ENCODE measurements at places on chromosomes 3 and 15. TPM values are rescaled to one million over a fixed set of nuclear protein-coding genes. Genes with fewer than 3 reads are reported as not detected.

CKMT1B gene
- total RNA-seq = 0.83 TPM

TMEM266 gene
- not detected for total RNA-seq

CSK gene
- 14.8 TPM for total RNA-seq

DNA sequence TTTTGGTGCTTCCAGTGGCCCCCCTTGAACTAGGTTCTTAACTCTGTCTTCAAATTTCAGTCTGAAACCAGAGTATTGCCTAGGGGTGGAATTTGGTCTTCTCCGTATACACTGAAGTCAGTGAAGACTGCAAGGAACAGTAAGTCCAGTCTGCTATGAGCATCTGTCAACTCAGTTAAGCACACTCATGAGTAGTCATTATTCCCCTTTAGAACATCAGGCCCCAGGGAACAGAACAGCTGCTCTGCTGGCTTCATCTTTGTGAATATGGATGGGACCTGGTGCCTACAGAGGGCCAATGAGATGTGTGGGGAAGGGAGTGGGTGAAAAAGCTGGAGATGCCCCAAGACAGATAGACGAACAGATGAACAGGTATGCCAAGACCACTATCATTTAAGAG lies 85.2 kb upstream of the PRR23C start:
- no peaks in the 10 kb centered on the region for H3K36me3 ChIP-seq
- DNase-seq = no peak

DNA sequence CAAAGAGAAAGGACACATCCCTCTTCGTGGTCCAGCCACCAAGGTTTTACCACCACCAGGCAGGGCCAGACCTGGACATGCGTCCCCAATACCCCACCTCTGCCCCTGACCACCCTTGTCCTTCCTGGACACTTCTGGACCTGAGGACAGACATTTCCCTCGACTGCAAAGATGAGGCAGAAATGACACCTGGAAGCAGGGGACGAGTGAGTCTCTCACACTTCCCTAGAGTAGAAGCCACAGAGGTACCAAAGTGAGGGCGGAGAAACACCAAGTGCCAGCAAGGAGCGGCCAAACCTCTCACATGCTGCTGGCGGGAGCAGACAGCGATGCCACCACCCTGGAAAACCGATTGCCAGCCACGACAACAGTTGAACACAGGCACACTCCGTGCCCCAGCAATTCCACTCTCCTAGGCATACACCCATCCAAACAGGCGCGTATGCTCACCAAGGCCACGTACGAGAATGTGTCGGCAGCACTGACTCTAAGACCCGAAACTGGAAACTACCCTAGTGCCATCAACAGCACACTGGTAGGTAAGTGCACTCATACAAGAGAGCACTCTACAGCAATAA lies 207.0 kb upstream of the NSMCE3 start:
- H3K27me3 ChIP-seq = no peaks in the 10 kb centered on the region
- no peak for DNase-seq
- H3K27ac ChIP-seq = no peak overlapping the region

DNA sequence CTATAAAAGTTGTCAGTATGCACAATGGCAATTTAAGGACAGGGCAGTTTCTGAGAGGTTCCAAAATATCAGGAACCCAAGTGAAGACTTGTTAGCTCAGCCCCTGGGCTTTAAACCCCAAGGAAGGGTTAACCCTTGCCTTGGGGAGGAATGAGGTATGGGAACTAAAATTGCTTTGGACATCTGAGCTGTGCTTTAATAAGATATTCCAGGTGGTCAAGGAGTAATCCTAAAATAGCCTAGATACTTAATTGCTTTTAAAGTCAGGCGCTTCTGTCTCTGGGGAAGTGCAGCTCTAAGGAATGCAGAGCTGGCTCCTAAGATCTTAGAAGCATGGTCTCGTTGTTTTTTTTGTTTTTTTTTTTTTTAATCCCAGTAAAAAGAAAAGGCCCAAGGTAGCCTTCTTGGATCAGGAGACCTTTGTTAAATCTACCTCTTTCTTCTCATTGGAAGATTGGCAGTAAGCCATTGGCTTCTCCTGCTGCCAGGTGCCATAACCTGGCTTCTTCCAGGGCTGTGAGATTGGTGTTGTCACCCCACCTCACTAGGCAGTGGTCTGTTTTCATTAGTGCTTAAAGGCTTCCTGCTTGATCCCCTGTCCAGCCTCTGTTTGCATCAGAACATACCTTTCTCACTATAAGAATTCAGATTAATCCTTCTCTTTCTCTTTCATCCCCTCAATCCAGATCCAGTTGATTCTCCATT lies 24.5 kb downstream of the ARID3B start:
- no peak overlapping the region for H3K27ac ChIP-seq
- H3K36me3 ChIP-seq = no peaks in the 10 kb centered on the region

DNA sequence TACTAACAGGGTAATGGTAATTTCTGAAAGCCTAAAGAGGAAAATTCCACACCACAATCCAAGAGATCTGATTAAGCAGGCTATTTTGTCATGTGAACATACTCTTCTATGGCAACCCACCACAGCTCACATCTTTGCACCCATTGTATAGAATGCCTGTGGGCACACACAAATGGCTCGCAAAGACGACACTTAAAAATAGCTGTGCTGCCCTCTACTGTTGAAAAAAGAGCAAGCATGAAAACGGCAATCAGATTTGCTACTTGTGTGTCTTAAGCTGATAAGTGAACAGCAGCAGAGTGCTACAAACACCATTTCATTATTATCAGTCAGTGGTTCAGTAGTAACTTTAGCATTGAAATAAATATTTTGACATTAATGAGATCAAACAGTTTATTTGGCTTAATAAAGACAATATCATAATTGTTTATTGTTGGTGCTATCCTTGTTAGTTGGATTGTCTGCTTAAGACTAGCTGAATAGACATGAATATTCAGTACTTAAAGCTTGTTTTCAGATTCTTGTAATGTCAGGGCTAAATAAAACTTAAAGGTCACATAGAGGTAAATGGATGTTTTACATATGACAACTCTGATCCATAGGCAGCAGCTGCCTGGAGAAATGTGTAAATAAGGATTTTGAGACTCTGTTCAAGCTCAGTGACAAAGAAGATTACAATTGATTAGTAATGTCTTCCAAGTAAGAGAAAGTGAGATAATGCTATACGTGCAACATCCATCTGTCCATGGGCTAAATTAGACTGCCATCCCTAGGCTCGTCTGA lies 199.1 kb downstream of the LRRN1 start:
- H3K27me3 ChIP-seq = no peaks in the 10 kb centered on the region
- H3K4me3 ChIP-seq = no peak overlapping the region
- no peaks in the 10 kb centered on the region for H3K36me3 ChIP-seq
- H3K27ac ChIP-seq = no peak overlapping the region
- no peak for DNase-seq

DNA sequence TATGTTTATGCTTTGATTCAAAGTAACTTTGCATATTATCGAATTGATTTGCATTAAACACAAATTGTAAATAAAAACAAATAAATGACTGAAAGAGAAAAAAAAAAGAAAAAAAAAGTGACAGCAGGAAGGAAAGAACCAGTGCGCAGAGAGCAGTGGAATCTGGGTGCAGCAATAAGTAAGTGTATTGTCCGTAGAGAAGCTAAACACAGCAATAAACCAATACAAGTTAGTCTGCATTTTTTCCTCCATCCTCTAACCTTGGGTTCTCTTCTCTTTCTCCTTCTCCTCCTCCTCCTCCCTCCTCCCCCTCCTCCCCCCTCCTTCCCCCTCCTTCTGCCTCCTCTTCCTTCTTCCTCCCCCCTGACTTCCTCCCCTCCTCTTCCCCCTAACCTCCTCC lies 18.3 kb upstream of the ARL8B start:
- DNase-seq = no peak
- H3K36me3 ChIP-seq = no peaks in the 10 kb centered on the region
- H3K4me3 ChIP-seq = no peak overlapping the region
- H3K4me1 ChIP-seq = no peaks in the 10 kb centered on the region
- no peak overlapping the region for H3K27ac ChIP-seq
- no peaks in the 10 kb centered on the region for H3K27me3 ChIP-seq

- no peaks in the 10 kb centered on the region for H3K27me3 ChIP-seq
- H3K4me3 ChIP-seq = no peak overlapping the region
- no peak for DNase-seq
- no peaks in the 10 kb centered on the region for H3K36me3 ChIP-seq
- H3K27ac ChIP-seq = no peak overlapping the region
Observed at GRCh38 chr3:45043728-45044299, 17.7 kb downstream of the CLEC3B start.

- no peak for DNase-seq
- no peaks in the 10 kb centered on the region for H3K27me3 ChIP-seq
- no peak overlapping the region for H3K27ac ChIP-seq
Observed at GRCh38 chr15:55827204-55827603, 84.3 kb upstream of the PRTG start.

DNA sequence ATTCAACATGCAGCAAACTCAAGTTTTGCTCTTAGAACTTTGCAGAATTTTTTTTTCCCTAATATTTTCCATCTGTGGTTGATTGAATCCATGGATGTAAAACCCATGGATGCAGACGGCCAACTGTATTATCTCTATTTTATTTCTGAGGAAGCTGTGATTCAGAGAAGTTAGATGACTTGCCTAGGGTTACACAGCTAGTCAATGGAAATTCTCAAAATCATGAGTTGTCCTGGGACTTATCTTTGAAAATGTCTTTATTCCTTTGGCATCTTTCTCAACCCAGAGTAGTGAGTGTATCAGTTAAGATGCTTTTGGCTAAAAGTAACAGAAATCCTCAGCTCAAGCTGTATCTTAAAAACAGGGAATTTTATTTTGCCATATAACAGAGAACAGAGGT lies 107.9 kb upstream of the GALNT15 start:
- H3K4me1 ChIP-seq = peaks cover 22% of the 10 kb centered on the region
- H3K4me3 ChIP-seq = no peak overlapping the region
- H3K36me3 ChIP-seq = no peaks in the 10 kb centered on the region
- H3K27me3 ChIP-seq = no peaks in the 10 kb centered on the region
- no peak for DNase-seq
- H3K27ac ChIP-seq = no peak overlapping the region

DNA sequence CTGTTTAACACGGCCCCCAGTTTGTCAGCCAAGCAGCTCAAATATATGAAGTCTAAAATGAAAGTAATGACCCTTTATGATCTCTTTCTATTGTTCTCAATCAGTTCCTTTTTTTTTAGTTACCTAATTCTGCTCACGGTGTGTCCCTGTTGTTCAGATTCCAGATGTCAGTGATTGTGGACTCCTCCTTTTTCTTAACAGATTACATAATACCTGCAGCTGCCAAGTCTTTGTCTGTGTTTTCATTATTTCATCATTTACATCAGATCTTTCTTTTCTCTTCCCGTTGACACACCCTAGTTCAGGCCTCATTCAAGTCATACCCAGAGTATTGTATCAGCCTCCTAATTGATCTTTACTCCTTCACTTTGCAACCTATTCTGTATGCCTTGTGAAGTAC lies 56.1 kb upstream of the SKIL start:
- no peak overlapping the region for H3K4me3 ChIP-seq
- no peak for DNase-seq
- no peaks in the 10 kb centered on the region for H3K4me1 ChIP-seq

DNA sequence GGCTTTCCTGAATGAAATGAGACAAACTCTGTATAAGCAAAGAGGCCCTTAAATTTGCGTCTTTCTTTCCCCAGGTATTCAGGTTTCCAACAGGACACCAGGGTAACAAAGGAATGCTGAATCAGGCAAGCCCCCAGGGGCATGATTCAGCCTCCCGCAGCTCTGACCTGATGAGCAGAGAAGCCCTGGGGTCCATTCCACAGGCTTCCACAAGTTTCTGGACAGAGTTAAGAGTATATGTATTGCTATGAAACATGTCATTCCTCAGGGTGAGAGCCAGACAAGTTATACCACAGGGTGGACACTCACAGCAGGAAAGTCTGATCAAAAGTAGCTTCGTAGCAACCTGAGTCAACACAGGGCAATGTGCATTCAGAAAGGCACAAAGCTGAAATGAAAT lies 68.1 kb upstream of the CTNNB1 start:
- H3K36me3 ChIP-seq = no peaks in the 10 kb centered on the region
- H3K4me3 ChIP-seq = no peak overlapping the region
- no peaks in the 10 kb centered on the region for H3K27me3 ChIP-seq
- no peak overlapping the region for H3K27ac ChIP-seq

DNA sequence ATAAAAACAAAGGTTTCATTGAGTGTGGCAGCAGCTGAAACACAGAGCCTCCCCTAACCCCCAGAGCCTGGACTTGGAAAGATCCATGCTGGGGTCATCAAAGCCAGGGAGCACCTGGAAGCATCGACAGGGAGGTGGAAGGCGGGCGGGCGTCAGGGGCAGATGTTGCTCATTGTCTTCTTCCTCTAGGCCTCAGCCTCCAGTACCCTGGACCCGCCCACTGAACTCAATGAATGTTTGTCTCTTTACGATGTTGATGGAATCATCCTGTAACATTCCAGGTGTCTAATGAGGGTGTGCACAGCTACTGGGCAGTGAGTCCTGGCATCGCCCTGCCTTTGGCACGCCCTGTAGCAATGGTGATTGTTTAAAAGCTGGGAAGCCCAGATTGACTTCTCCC lies 9.8 kb downstream of the GP5 start:
- H3K4me3 ChIP-seq = no peak overlapping the region
- H3K36me3 ChIP-seq = no peaks in the 10 kb centered on the region
- H3K27me3 ChIP-seq = no peaks in the 10 kb centered on the region
- DNase-seq = no peak
- no peaks in the 10 kb centered on the region for H3K4me1 ChIP-seq

- no peak overlapping the region for H3K27ac ChIP-seq
- H3K4me1 ChIP-seq = no peaks in the 10 kb centered on the region
- H3K27me3 ChIP-seq = no peaks in the 10 kb centered on the region
- no peak overlapping the region for H3K4me3 ChIP-seq
- no peak for DNase-seq
Observed at GRCh38 chr3:150035910-150036612, 65.4 kb upstream of the PFN2 start.

DNA sequence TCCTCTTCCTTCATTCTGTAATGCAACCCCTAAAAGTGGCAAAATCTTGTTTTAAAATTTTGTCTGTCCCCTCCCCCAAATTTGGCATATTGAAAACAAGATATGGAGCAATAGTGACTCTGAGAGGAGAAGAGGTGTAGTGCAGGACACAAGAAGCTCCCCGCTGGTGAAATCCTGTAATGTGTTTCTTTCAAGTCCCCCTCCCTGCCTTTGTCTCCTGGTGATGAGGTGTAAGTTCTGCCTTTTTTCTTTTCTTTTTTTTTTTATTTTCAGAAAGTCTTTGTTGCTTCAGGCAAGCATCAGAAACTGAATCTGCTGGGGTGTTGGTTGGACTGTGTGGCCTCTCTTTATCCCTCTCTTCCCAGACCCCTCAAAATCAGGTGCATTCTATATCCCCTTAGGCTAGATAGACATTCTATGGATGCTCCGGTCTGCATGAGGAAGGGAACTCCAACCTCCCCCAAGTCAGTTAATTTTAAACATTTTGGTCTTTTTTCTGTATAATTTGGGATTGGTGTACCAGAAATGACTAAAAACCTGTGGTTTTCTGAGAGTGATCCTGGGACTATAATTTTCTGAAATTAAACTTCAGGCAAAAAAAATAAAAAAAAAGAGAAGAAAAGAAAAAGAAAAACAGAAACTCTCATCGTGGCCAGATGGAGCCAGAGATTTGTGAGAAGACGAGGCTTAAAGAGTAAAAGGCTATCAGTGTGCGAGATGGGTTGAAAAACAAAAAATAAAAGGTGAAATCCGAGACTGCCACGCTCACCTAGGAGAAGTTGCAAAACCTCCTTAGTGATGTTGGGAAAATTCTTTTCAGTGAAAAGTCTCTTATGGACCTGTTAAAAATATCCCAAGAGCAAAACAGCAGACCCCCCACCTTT lies 21.4 kb downstream of the ACKR2 start:
- H3K4me3 ChIP-seq = no peak overlapping the region
- no peaks in the 10 kb centered on the region for H3K27me3 ChIP-seq
- H3K4me1 ChIP-seq = no peaks in the 10 kb centered on the region
- no peak for DNase-seq
- H3K27ac ChIP-seq = no peak overlapping the region
- H3K36me3 ChIP-seq = no peaks in the 10 kb centered on the region
